ENCODE measurements at places on chromosomes 4 and X.

DNA sequence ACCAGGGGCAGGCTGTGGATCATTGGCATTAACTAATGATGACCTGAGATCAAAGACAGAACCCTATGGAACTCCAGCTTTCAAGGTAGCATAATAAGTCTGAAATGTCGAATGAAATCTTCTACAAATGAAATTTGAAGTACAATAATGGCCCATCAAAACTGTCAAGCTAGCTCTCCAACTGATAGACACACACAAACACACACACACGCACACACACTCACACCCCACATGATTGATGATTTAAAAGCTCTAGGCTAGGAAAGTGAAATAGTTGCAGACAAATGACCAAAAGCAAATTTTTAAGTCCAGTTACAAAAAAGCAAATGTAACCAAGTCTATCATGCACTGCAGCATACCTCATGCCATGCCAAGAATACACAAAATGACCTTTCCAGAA is 655.7 kb downstream of the C4orf33 start:
- no peak for DNase-seq

GRCh38 chr4:42642101-42642797 is 14.7 kb downstream of the ATP8A1 start:
- no peak for DNase-seq

DNA sequence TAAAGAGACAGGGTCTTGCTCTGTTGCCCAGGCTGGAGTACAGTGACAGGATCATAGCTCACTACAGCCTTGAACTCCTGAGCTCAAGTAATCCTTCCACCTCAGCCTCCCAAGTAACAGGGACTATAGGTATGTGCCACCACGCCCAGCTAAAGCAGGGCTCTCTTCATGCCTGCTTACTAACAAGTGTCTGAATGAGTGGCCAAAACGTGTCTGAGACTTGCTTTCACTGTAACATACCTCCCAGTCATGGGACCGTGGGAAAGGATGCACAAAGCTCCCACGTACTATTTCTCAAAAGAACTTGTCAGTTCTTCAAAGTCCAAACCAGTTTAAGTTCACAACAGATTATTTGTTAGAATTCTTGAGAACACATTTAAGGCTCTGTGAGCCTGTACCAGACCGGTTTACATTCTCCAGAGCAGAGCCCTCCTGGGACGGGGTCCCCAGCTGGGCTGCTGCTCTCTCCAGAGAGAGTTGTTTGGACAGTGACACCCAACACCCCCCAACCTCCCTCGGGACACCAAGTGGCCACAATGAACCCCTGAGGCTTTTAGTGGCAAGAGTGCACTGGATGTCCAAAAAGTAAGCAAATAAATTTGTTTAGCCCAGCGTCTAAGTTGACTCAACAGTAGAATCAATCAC is 24.1 kb downstream of the SH3KBP1 start:
- DNase-seq = no peak

- DNase-seq = no peak
These were observed 2.8 kb downstream of the FGFBP1 start for GRCh38 chr4:15935504-15936402.

GRCh38 chr4:145041378-145041777 is 56.6 kb downstream of the ANAPC10 start:
- no peak for DNase-seq

DNA sequence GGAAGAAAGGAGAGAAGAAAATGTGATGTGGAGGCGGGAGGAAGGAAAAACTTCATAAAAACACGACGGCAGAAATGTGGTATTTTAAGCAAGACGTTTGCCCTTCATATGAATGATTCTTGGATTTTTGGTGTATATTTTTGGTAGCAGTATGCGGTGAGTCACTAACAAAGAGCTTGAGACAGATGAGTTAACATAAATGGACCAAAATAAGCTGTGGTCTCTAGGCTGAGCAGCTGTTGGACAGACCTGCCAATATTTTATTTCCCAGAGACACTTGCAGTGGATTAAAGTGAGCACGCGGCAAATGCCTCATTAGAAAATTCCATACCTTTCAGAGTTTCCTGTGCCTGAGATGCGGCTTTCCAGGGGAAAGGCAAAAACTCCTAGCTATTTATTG is 43.1 kb upstream of the RPS6KA3 start:
- no peak for DNase-seq

DNA sequence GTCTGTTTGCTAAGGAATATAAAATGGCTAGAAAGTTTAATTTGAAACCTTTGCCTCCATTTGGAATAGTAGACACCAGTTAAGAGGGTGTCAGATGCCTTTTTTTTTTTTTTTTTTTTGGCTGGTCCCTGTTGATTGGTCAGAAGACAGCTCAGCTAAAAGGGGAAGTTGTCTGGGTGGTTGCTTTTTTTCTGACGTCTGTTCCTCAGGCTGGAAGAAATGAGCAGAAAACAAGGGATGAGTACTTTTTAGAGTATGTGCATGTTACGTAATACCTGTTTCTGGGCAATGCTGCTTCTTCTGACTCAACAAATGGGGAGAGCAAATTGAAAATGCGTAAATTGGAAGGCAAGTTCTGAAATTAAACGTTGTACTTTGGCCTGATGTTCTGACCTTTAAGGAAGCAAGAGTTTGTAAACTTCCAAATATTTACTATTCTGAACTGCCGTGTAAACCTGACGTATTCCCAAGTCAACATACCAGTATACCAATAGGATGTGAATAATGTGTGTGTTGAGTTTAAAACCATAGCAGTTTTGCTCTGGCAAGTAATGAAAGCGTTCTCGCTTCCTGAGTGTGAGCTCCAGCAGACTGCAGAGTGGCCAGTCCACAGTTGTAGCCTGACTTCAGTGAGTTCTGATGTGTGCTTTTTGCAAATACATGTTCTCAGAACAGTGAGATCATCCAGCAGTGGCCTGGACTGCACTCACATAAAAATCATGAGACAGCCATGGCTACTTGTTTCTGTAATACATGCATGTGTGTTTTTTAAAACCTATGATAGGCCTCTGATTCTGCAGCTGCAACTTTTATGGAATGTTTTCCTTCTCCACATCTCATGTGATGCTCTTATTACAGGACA is 1.7 kb downstream of the SAT1 start:
- DNase-seq = no peak

GRCh38 chrX:119036107-119037029 is 36.4 kb upstream of the CT47C1 start:
- no peak for DNase-seq

DNA sequence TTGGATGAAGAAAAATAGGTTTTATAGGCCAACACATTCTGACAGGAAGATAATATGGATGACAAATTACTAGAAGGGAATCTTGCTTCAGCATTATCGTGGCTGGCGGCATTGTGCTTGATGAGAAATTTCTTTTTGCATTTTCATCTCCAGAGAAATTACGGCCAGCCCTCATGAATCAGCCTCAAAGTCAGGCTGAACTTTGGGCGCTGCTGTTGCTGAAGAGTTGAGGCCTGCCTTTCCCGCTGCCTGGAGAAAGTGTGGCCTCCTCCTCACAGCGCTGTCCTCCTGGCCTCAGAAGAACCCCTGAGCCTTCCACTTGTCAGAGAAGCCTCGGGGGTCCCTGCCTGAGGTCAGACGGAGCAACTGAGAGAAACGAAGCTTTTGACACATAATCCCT is 272.4 kb upstream of the KCNIP4 start:
- DNase-seq = no peak

GRCh38 chrX:40936827-40937226 is 148.4 kb upstream of the USP9X start:
- no peak for DNase-seq

DNA sequence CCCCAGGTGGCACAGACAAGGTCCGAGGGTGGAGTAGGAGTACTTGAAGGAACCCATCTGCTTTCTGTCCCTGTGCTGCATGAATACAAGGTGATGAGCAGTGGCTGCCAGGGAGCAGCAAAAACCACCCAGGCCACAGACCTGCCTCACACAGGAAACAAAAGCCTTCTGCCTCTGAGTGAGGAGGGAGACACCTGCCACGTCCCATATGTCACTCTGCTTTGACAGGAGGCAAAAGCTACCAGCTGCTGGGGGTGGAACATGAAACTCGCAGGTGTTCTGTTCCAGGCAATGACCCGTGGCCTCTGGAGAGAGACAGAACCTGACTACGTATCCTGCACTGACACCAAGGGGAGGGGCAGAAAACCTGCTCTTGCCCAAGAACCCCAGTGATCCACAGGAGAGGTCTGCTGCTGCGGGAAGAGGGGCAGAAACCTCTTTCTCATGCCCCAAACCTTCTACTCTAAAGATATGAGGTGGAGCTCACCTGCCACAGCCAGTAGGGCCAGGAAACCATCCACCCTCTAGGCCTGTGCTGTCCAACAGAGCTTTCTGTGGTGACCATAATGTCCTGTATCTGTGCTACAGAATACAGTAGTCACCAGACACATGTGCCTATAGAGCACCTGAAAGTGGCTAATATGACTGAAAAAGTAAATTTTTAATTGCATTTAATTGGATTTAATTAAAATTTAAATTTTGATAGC is 172.9 kb downstream of the PRDM5 start:
- no peak for DNase-seq

DNA sequence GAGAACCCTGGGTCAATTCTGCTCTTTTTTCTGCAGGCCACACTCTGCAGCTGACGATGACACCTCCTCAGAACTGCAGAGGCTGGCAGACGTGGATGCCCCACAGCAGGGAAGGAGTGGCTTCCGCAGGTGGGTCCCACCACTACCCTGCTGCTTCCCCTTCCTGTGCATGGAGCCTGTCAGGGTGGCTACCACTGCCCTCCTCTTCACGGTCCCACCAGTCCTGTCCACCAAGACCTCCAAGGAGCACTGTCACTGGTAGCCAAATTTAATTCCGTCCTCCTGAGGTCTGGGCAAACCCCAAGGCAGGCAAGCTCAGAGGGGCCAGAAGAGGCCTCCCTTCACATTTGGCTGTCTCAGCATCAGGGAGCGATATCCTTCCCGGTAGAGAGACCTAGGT is 4.2 kb downstream of the CNGA2 start:
- no peak for DNase-seq

DNA sequence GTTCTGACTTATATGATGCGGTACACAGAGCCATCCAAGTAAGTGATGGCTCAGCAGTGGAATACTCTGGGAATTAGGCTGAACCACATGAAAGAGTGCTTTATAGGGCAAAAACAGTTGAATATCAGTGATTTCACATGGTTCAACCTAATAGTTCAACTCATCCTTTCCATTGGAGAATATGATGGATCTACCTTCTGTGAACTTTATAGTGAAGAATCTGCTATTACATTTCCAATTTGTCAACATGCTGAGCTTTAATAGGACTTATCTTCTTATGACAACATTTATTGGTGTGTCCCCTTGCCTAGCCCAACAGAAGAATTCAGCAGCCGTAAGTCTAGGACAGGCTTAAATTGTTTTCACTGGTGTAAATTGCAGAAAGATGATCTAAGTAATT is 15.4 kb upstream of the AFP start:
- no peak for DNase-seq

- DNase-seq = no peak
These were observed 89.2 kb upstream of the RAPGEF2 start for GRCh38 chr4:159013692-159014091.

DNA sequence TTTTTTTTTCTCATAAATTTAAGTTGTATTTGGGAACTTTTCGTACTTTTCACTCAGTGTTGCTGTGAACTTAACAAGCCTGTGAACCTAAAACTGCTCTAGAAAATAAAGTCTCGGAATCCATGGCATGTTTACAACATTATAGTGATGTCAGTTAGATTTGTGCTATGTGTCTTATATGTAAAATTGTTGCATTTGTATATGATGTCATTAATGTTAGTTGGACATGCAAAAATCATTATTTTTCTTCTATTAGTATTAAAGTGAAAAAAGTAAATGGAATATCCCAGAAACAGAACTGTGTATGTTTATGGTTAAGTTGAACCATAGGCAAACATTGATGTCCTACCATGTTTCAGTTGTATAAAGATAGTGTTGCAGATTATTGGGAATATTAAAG is 85.2 kb downstream of the STIM2 start:
- no peak for DNase-seq
